Thoracic aorta (tissue), 2 donors: ENCODE measurements at places on chromosomes 7 and 10. TPM values are rescaled to one million over a fixed set of nuclear protein-coding genes. Genes with fewer than 3 reads are reported as not detected.

DNA sequence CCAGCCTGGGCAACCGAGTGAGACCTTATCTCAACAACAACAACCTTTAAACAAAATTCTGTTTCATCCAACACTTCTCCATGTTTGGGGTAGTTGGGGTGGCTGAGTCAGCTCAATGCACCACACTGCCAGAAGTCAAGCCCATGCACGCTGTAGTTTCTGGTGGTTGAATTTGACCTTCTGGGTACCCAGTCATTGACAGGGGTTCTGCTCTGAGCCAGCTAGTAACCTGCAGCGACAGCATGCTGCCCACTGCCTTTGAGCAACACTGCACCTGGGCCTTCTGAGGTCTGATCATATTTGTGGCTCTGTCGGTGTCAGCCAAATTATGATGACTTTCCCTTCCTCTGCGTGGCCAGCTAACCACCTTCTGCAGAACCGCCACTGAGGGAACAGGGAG is 84.6 kb upstream of the ZNF438 start:
- H3K36me3 ChIP-seq: no peaks in the 10 kb centered on the region
- no peak overlapping the region for H3K27ac ChIP-seq
- peaks cover 16% of the 10 kb centered on the region for H3K4me1 ChIP-seq
- no peak for DNase-seq

DNA sequence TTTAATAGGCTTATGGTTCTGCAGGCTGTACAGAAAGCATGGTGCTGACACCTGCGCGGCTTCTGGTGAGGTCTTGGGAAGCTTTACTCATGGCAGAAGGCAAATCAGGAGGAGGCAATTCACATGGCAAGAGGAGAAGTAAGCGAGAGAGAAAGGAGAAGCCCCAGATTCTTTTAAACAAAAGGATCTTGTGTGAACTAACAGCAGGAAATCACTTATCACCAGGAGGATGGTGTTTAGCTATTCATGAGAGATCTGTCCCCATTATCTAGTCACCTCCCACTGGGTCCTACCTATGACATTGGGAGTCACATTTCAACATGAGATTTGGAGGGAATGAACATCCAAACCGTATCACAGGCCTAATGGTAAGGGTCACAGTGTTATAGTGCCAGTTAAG is 678.0 kb upstream of the KCND2 start:
- no peaks in the 10 kb centered on the region for H3K36me3 ChIP-seq
- no peak overlapping the region for H3K4me3 ChIP-seq
- no peaks in the 10 kb centered on the region for H3K4me1 ChIP-seq
- H3K27me3 ChIP-seq: no peaks in the 10 kb centered on the region
- no peak overlapping the region for H3K27ac ChIP-seq

DNA sequence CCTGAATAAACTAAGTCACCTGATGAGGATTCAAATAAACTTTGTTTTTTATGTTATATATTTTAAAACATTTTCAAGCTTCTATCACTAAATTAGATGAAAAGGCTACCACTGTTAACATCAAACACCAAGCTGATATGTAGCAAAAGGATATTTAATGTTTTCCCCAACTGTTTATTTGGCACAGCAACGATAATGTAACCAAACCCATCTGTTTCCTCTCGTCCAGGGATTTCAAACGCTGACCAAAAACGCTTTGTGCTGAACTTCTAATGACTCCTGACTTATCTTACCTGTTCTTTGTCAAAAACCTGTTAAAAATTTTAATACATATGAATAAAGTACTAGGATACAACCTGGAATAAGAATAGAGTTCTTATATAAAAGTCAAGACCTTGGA is 30.5 kb downstream of the DCLRE1A start:
- H3K4me1 ChIP-seq: no peaks in the 10 kb centered on the region
- H3K27ac ChIP-seq: no peak overlapping the region
- H3K4me3 ChIP-seq: no peak overlapping the region
- no peaks in the 10 kb centered on the region for H3K27me3 ChIP-seq
- H3K36me3 ChIP-seq: no peaks in the 10 kb centered on the region
- no peak for DNase-seq

- no peak for DNase-seq
- H3K36me3 ChIP-seq: no peaks in the 10 kb centered on the region
- no peak overlapping the region for H3K27ac ChIP-seq
- no peak overlapping the region for H3K4me3 ChIP-seq
- H3K4me1 ChIP-seq: peaks cover 70% of the 10 kb centered on the region
Observed at GRCh38 chr10:79079490-79080355, 11.0 kb downstream of the ZMIZ1 start.

The OR9A4 gene
- not detected for total RNA-seq

The ADRB1 gene
- total RNA-seq: 0.42 TPM

The IGF2BP3 gene
- 0.27 TPM for total RNA-seq

The ARMS2 gene
- total RNA-seq: not detected
